ENCODE measurements at places on chromosomes 16 and 17.

- no peak for DNase-seq
Measured at GRCh38 chr17:50036455-50037261, 19.3 kb upstream of the ITGA3 start.

DNA sequence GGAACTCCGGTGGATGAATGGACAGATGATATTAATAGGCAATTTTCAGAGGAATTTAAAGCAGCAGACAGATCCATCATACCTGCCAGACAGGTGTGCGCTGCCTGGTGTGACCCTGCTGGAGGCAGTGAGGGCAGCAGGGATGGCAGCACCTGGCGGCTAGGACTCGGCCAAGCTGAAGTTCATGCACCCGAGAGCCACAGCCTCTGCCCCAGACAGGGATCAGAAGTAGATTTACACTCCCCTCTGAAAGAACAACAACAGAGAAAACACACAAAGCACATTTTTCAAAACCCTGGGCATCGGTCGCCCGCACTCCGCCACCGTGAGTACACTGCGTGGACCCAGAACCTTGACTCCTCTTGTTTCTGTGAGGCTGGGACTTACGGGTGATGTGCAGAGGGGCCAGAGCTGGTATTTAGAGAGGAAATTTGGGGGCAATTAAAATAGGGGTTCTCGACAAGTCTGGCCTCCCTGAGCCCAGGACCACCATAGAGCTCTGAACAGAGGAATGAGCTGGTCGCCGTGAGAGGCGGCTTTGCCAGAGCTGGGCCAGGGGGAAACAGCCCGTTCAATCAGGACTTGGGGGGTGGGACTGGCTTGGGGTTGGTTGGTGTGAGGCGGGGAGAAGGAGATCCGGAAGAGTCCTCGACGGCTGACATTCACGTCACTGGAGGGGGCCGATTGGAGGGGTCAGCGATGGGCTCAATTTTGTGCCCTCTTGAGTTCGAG, 101.0 kb downstream of the METRNL start:
- no peak for DNase-seq

- no peak for DNase-seq
Measured at GRCh38 chr16:25626172-25626571, 65.6 kb upstream of the HS3ST4 start.

GRCh38 chr17:16981928-16982327, 10.0 kb upstream of the TNFRSF13B start:
- DNase-seq = no peak

DNA sequence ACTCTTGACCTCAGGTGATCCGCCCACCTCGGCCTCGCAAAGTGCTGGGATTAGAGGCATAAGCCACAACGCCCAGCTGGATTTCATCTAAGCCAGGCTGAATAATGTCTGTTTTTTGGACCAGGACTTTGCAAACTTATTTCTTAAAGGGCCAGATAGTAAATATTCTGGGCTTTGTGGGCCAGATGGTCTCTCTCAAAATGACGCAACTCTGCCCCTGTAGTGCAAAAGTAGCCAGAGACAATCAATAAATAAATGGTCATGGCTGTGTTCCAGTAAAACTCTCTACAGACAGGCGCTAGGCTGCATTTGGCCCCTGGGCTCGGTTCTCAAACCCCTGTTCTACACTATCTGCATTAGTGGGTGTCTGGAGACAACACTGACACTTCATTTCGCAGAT, 121.9 kb upstream of the CDH13 start:
- no peak for DNase-seq

GRCh38 chr17:72338847-72339790, 218.3 kb downstream of the SOX9 start:
- no peak for DNase-seq

GRCh38 chr16:50386139-50386538, 17.4 kb upstream of the BRD7 start:
- DNase-seq = no peak

DNA sequence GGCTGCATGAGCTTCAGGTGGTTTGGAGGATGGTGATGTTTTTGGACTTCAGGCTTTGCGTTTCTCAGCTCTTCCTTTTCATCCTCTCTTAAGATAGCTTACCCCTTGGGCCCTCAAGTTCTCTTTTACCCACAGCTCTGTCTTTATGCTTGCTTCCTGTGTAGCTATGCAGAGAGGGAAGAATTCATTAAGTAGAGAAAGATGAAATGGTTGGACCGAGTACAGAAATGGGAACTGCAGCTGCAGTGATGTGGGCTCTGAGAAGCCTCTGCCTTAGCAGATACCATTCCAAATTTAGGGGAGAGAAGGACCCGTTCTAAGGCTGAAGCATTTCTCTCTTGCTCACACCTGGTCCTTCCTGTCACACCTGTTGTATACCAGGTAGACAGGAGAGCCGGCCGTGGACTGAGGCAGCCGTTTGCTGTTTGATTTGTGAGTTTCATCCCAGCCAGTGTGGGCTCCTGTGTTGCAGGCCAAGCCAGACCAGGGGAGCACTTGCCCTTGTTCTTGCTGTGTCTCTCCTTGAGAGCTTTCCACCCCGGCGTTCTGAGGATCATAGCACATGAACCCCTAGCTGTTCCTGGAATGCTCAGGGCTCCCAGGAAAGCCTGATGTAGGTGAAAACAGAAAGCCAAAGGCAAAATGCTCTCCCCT, 392.7 kb downstream of the CPPED1 start:
- DNase-seq = no peak

- no peak for DNase-seq
Measured at GRCh38 chr16:8920645-8921346, 38.6 kb downstream of the LITAFD start.

DNA sequence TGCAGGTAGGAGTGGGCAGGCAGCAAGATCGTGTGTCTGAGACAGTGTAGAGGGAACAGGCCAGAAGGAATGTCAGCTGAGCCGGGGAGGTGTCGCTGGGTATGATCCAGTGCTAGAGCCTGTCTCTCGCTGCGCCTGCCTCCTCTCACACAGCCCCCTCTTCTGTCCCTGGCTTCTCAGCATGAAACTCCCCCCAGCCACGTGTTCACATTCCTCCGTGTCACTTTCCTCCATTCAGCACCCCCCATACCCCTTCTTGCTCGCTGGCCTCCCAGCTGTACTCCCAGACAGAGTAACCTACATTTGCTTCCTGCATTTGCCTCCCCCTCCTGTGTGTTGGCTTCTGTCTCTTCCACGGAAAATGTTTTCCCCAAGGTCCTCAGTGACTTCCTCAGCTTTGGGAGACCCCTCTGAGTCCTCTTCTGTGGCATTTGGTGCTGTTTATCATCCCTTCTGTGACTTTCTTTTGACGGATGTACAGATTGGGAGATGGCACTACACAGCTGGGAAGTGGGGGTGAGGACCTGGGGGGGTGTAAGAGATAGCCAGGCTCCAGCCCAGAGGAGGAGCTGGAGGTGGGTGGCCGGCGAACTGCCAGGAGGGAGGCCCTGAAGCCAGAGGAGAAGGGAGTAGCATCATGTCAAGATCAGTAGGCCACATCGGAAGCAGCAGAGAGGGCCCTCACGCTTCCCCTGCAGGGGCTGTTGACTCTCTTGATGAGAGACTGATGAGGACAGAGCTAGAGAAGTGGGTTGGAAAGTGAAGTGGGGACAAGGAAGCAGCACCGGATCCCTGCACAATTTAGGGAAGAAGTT, 19.2 kb downstream of the SGF29 start:
- DNase-seq = no peak

DNA sequence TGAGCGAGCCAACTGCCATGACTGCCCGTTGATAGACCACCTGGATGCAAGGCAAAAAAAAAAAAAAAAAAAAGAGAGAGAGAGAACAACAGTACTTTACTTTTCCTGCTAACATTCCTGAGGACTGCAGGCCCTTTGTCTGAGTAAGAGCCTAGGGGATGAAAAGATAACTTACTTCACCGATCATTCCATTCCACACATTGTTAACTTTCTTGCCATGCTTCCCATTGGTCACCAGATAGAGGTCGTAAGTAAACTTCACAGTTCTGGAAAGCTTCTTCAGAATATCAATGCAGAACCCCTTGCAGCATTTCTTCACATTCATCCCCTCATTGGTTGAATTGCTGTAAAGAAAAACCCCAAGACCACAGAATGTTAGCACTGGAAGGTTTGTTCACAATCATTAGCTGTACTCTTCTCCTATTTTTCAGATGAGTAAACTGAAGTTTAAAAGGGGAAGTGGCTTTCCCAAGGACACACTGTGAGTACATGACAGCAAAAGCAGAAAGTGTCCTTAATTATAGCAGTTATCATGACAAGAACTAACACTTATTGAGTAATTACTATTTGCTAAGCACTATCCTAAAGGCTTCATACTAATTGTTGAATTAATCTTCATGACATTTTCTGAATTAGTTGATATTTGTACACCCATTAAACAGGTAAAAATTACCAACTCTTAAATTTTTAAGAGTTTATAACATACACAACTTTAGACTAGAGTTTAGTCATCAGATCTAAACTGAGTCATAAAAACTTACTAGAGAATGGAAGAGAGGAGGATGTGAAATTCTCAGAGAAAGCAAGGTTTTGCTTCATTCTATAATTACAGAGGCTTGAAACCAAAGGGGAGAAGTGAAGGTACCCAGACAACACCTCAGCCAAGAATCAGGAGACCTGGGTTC, 341.2 kb downstream of the GRIN2A start:
- no peak for DNase-seq

DNA sequence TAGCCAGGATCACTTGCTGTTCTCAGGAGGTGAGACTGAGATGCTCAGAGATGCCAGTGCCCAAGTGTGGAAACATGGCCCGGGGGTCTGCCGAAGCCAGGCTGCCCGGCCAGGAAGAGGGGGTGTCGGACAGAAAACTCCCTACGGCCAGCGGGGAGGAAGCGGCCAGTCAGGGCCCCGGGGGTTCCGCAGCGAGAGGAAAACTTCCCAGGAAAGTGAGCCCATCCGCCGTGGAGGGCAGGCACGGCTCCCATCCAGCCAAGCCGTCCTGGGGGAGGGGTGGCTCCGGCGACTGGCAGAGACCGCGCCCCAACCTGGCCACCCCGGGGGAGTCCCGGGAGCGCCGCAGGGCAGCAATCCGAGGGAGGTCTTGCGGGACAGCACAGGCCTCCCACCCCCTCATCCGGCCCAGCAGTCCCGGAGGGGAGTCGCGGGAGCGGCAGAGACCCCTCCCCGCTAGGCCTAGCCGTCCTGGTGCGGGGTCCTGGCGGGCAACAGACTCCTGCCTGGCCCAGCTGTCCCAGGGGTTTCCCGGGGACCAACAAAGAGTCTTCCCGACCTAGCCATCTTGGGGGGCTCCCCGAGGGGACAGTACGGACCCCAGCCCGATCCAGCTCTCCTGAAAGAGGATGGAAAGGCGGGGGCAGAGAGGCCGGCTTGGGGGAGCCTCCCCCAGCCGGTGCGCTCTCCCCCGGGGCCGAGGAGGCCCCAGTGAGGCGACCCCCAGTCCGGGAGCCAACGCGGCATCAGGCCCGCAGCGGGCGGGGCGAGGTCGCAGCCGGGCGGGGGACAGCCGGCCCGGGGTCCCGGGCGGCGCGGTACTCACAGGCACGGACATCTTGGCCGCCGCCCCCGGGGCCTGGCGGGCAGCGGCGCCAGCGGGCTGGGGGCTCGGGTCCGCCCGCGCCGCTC, 13.8 kb upstream of the BCAR1 start:
- DNase-seq = no peak

GRCh38 chr16:72910875-72911274, 137.1 kb downstream of the ZFHX3 start:
- no peak for DNase-seq

DNA sequence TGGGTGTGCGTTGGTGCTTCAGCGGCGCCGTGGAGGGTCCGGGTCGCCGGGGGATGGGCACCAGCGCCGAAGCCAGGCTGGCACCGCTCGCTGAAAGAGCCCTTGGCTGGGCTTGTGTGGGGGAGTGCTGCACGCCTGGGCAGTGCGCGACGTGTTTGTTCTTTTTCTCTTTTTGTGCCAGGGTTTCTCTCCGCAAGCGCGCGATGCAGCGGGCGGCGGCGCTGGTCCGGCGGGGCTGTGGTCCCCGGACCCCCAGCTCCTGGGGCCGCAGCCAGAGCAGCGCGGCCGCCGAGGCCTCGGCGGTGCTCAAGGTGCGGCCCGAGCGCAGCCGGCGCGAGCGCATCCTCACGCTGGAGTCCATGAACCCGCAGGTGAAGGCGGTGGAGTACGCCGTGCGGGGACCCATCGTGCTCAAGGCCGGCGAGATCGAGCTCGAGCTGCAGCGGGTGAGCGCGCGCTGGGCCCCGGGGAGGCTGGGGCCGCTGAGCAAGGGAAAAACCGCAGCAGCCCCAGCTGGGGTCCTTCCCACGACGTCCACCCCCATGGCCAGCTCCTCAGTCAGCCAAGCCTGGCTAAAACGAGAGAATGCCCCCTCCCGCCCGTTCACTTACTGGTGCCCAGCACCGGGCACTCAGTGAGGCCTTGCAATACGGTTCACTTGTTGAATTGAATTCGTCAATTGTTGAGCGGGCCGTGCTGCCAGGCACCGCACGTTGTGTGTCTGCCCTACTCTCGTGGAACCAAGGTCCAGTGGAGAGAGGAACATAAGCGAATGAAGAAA, 541 bp downstream of the GPT2 start:
- no peak for DNase-seq

GRCh38 chr17:7685533-7686221, 1.6 kb downstream of the TP53 start:
- peak; percentile 56 for DNase-seq

DNA sequence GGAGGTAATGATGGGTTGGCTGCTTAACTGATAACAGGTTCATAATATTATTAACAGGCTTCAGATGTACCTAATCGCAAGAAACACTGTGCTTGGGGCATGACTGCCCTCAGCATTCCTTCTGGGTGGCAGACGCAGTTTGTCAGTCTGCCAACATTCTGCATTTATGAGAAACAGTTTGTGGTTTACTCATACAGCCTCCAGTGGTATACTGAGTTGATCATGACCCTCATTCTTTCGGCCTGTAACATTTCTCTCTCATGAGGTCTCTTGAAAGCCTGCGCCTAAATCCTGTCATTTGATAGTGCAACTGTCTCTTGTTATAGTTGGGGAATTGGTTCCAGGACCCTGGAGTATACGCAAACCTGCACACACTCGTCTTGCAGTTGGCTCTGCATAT, 4.9 kb upstream of the RUSF1 start:
- DNase-seq = no peak

GRCh38 chr16:88974080-88974915, 2.7 kb downstream of the CBFA2T3 start:
- no peak for DNase-seq

GRCh38 chr16:60686824-60687223, 1349.4 kb downstream of the CDH8 start:
- no peak for DNase-seq

DNA sequence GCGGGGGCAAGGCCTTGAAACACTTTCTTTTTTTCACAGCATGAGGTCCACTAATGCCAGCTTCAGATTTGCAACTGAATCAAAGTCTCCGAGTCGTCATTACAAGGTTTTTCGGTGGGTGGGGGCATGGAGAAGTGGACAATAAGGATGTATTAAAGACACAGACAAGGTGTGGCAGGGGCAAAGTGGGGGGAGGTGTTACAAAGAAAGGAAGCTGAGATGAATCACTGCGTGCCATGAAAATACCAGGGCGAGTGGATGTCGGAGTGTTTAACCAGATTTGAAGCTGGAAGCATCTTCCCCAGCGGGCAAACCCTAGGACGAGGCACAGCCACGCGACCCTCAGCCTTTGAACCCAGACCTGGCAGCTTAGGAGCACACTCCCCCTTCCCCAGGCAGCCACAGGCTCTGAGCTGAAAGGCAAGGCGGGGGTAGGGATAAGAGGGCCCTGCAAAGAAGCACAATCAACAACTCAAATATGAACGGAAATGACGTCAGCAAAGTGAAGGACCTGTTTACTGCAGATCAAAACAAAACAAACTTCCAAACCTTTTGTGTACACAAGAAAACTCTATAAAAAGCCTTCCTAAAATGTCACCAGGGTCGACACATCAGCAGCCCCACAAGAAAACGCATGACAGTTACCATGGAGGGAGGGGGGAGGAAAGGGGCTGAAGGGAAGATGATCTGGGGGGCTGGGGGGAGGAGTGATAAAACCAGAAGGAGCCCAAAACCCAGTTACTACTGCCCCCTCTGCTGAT, 5.6 kb upstream of the ZFHX3 start:
- peak; percentile 84 for DNase-seq

Data from NCI-H2107 (cell line).